Hematopoietic multipotent progenitor cell (in vitro differentiated cells): ENCODE measurements at places on chromosomes 12 and 14. TPM values are rescaled to one million over a fixed set of nuclear protein-coding genes. Genes with fewer than 3 reads are reported as not detected.
A peak's percentile ranks its signal among the peaks of the same experiment; 100 is the strongest.

SSTR1 gene
- total RNA-seq: under 0.01 TPM

ADCY6 gene
- 44.7 TPM for total RNA-seq

DNA sequence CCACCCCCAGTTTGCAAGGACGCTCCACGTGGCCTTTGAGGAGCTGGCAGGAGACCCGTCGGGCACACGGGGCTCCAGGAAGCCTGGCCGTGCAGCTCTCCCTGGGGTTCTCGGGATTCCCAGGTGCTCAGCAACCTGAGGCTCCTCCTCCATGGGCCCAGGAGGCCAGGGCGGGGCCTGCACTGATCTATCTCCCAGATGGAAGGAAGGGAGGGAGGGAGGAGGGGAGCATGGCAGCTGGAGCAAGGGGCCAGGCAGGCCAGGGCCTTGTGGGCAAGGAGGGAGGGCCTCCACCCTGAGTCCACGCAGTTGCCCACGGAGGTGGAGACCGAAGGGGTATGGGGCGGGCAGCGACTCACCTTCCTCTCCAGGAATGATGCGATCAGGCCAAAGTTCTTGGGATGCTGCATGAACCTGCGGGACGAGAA is 127.3 kb downstream of the RFLNA start:
- no peak for DNase-seq

GRCh38 chr12:66910366-66910974 is 231.6 kb upstream of the GRIP1 start:
- DNase-seq: no peak

OTX2 gene
- total RNA-seq: not detected

AKAP3 gene
- 1.1 TPM for total RNA-seq

DUSP16 gene
- 2.4 TPM for total RNA-seq

AQP2 gene
- total RNA-seq: under 0.01 TPM

DNA sequence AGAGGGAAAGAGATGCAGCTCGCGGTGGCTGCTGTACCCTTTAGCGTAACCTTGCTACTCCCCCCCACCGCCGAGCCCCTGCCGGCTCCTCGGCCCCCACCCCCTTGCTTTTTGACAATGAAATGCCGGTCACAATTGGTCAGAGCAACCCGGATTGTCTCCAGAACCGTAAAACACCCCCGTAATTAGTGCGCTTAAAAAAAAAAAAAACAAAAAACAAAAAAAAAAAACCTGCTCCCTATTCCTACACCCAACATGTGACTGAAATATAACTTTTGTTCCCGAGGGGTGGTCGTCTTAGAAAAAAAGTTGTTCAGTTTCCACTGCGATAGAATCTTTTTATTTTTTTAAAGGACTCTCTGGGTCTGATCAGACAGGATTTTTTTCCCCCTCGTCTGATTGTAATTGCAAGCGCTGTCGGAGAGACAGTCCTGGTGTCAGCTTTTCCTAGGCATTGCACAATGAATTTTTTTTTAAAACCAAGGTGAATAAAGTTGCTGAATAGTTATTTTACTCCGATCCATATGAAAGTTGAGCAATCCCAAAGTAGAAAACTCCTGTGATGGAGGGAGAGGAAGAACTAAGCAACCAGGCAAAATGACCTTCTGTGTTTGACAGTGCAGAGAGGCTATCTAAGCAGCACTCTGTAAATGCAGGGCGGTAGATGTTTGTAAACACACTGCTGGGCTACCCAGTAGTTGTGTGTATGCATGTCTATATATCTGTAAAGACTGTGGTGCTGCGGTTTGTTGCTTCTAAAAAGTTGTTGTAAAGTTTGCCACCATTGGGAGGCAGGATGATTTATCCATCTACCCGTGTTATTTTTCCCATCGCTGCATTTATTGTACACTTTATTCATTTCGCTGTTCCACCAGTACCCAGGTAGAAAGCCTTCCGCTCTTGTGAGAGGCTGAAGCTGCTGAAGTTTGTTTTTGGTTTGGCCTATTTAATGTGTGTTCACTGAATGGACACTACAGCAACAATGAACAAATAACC is 1.1 kb downstream of the ETV6 start:
- peak; percentile 69 for DNase-seq

OR4Q3 gene
- total RNA-seq: under 0.01 TPM

INSM2 gene
- not detected for total RNA-seq

DNA sequence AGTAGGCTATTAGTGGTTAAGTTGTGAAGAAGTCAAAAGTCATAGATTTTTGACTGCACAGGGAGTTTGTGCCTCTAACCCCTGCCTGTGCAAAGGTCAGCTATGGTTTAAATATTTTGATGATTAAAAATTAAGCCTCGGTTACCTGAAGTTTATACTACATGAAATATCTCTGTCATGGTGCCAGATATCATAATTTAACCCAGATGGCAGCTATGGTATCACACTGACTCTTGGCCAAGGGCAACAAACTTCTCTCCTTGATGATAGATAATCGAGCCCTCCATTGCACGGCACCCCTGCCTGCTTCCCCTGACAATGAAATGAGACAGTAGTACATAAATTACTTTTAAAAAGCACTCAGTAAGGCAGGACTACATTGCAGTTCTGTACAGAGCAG is 80.8 kb downstream of the SLC35F4 start:
- DNase-seq: no peak

DNA sequence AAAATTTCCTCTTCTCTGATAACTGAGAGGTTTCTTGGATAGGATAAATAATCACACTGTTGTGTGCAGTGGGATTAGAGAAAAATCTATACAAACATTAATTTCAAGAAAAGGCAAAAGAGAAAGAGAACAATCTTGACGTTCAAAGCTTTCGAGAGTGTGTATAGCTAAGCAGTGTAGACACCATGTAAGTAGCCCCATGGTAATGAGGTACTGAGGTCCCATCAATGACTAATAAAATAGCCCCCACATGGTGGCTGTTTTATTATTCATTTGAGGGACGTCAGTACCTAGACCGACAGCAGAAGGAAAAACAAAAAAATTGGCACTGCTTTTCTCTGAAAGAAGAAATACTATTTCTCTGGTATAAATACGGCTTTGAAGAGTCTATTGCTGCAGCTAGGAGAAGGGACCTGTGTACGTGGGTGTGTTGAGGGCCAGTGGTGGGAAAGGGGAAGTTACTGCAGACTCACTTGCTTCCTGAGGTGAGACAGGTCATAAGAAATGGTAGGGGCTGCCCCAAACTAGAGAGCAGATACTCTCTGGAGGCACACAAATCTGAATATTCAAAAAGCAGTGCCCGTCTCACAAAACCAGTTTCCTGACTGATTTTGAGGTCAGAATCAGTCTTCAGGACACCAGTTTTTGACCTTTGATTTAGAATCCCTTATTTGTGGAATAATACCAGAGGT is 339.8 kb downstream of the EMP1 start:
- peak; percentile 91 for DNase-seq

GRCh38 chr14:22824711-22825359 is 4.9 kb upstream of the MRPL52 start:
- peak; percentile 90 for DNase-seq

GRCh38 chr12:122990961-122991622 is 10.6 kb downstream of the ARL6IP4 start:
- DNase-seq: no peak

PTHLH gene
- total RNA-seq: 0.27 TPM

CLEC4D gene
- total RNA-seq: under 0.01 TPM

PTGDR gene
- total RNA-seq: 0.27 TPM

DNA sequence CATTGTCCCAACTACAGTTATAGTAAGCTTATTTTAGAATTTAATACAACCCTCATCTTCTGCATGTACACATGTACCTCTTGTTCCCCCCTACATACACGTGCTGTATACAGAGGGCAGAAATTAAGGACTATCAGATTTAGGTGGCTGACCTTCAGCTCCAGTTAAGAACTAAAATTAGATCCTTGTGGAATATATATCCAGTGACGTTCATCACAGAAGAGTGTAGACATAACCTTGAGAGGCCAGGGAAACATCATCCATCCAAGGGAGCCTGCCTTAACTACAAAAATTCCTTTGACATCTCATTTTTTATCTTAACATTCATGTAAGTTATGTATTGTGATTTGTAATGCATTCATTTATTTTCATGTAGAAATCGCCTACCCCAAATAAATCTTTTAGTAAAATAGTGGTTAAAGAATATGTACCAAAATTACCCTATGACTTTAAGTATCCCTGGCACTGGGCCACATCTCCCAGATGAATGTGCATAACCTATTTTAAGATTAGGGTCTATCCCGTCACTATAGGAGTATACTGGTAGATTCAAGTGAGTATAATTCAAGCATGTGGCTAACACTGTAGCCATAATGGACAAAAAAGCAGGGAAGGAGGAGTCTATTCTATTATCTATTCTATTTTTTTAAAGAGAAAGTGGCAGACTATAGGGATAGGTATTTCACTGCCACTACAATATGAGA is 27.5 kb downstream of the RIC8B start:
- no peak for DNase-seq

DNA sequence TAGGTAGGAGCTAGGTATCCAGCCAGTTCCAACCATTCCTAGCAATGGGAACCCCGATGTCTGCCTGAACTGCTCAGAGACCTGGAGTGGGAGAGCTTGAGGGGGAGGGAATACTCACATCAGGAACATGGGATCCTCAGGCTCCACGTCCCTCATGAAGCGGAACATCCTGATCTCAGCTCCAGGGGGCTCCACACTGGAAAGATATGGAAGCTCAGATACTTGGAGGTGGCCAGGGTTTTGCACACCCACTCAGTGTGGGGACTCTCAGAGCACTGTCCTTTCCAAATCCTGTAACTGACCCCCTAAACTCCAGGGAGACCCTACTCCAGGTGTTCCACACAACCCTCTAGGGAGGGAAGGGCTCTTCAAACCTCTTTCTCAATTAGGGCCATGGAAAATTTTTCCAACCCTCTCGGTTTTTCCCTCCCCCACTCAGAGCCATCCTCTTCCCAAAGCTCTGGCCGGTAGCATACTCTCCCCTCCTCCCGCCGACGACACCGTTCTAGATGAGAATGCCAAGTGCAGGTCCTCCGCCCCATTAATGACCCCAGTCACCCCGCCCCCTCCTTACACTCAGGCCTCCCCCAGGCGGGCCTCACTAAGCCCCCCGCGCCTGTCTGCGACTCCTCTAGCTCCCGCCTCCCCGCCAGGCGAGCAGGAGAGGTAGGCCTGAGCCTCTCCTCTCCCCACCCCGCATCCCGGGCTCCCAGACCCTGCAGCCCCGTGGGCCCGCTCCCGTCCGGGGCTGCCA is 597 bp downstream of the MLF2 start:
- peak; percentile 66 for DNase-seq

DNA sequence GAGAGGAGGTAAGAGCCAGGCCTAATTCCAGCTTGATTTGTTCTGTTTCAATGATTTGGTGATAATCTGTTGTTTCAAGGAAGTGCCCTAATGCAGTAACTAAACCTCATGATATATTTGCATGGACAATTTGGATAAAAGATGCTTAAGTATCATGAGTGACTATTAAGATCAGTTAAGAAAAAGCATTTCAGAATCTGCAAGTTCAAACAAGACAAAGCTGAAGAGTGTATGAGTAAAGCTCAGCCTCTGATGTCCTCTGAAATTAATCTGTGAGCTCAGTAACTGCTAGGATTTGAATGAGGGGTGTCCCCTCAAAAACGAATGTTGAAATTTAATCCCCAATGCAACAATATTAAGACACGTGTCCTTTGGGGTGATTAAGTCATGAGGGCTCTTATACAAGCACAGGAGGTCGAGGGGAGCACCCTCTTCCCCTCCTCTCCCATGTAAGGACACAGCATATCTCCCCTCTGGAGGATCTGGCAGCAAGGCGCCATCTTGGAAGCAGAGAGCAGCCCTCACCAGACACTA is 949.2 kb downstream of the GALC start:
- DNase-seq: no peak

DNA sequence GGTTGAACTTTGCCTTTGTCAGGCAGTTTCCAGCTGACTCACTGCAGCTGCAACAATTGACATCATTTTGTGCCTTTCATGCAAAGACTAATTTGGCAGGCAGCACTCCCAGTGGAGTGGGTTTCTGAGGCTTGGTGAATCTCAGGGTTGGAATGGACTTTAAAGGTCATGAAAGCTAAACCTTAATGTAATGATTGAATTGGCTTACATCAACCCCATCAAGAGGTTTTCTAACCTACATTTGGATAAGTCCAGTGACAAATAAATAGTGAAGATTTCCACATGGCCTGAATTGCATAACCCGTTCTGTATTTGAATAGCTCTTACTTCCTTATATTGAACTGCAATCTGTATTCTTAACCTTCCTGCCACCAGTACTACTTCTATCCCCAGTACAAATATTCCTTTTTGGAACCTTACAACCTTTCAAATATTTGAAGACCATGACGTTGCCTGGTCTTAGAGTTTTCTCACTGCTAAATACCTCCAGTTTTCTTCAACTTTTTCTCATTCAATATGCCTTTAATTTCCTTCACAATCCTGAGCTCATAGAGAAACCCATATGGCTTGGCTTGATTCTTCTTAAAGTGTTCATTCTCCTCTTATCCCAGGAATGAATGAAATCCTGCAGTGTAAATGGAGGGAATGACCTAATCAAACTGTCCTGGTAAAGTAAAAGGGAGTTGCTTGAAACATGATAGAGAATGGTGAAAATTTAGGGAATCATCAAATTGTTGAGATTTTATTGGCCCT is 168.1 kb upstream of the NOVA1 start:
- DNase-seq: no peak

GRCh38 chr14:75317148-75317547 is 38.5 kb downstream of the FOS start:
- DNase-seq: no peak

DNA sequence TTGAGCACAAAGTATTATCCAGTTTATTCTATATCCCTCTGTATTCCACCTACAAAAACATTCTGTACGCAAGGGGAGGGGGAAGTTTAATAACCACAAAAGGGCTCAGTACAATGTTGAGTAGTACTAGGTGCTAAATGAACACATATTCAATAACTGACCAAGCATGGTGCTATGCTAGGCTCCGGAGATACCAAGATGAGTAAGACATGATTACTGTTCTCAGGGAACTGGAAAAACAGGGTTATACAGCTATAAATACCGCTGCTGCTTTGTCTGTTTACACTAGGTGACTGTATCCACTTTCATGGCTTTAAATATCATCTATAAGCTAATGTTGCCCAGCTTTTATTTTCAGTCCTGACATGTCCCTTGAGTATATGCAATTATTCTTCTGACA is 135.8 kb downstream of the INSM2 start:
- DNase-seq: no peak

DNA sequence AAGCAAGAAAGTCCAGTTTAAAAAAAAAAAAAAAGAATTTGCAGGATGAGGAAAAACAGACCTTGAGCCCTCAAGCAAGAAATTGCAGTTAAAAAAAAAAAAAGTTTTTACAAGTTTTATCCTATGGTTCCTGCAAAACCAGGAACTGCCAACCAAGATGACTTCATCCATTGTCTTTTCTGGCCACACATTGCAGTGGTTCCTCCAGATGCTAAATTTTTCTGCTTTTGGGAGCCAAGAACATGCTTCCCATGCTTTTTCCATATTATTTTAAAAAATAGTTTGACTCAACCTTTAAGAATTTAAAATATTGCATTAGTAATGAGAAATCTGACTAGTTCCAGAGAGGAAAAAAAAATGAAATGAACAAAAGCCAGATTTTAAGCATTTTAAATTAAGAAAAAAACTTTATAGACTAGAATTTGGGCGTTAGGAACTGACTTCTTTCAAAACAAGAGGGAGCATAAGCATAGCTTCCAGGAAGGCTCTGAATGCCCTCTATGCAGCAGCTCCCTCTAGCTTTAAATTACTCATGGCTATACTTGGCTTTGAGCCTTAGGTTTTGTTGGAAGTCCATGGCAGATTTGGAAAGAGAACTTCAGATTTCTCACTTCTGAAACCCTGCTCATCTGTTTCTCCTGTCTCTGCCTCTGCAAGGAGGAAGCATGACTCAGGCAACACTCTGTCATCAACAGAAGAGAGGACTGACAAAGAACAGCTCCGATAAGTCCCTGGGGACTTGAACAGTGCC is 124.5 kb downstream of the GPR65 start:
- DNase-seq: no peak

GRCh38 chr14:88911809-88912208 is 87.4 kb downstream of the TTC8 start:
- DNase-seq: no peak
